ENCODE measurements at places on chromosomes 2 and 18. TPM values are rescaled to one million over a fixed set of nuclear protein-coding genes. Genes with fewer than 3 reads are reported as not detected.

Gene CIAO1
- 85.3 TPM for total RNA-seq

Gene LAMA3
- total RNA-seq, result 44.4 TPM

Gene SP110
- 6.8 TPM for total RNA-seq

Gene ABCB11
- not detected for total RNA-seq
